Muscle of arm (tissue), 14 donors: ENCODE measurements at places on chromosomes 13 and 19. TPM values are rescaled to one million over a fixed set of nuclear protein-coding genes. Genes with fewer than 3 reads are reported as not detected.

The S1PR2 gene
- 15.3 TPM for polyA plus RNA-seq

The NOTCH3 gene
- 116 TPM for polyA plus RNA-seq

The CKM gene
- polyA plus RNA-seq: 2,317 TPM

The FGF9 gene
- polyA plus RNA-seq: 5.6 TPM

The SIGLEC12 gene
- 0.16 TPM for polyA plus RNA-seq

DNA sequence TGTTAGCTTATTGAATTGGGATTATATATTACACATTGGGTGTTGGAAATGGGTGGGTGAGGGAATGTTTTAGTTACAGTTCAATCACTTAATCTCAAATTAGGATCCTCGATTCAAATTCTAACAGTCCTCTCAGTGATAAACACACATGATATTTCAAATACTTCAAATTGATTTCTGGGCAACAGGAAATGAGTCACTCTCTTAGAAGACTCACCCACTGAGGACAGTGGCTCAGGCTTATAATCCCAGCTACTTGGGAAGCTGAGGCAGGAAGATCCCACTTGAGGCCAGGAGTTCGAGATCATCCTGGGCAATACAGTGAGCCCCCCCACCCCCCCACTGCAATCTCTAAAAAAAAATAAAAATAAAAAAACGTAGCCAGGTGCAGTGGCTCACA lies 435.3 kb downstream of the KLF12 start:
- DNase-seq: no peak

- no peak for DNase-seq
Observed at GRCh38 chr19:3167533-3168272, 10.9 kb upstream of the S1PR4 start.

DNA sequence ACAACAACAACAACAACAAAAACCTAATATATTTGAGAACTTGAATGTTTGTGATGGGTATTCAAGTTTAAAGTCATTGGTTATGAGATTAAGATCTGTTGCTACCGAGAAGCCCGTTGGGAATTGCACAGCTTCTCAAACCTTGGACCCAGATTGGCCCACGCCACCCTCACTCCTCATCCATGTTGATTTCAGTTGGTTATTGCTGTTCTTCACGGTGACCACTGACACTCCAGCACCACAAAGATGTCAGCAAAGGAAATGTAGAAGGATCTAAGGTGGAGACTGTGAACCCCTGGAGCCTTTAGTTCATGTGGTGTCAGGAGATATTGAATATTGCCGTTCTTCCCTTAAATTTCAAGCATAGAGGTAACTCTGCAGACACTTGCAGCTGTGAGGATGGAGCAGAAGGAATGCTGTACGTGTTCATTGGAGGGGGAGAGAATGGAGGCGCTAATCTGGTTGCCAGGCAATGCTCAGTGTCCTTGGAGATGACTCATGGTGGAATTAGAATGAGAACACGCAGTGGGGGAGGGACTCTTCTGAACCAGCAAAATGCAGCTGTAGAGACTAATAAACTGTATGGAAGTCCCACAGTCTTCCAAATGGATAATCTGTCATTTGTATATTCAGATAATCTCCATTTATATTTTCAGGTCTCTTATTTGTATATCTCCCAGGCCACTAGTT lies 20.8 kb upstream of the ZNF835 start:
- DNase-seq: no peak

DNA sequence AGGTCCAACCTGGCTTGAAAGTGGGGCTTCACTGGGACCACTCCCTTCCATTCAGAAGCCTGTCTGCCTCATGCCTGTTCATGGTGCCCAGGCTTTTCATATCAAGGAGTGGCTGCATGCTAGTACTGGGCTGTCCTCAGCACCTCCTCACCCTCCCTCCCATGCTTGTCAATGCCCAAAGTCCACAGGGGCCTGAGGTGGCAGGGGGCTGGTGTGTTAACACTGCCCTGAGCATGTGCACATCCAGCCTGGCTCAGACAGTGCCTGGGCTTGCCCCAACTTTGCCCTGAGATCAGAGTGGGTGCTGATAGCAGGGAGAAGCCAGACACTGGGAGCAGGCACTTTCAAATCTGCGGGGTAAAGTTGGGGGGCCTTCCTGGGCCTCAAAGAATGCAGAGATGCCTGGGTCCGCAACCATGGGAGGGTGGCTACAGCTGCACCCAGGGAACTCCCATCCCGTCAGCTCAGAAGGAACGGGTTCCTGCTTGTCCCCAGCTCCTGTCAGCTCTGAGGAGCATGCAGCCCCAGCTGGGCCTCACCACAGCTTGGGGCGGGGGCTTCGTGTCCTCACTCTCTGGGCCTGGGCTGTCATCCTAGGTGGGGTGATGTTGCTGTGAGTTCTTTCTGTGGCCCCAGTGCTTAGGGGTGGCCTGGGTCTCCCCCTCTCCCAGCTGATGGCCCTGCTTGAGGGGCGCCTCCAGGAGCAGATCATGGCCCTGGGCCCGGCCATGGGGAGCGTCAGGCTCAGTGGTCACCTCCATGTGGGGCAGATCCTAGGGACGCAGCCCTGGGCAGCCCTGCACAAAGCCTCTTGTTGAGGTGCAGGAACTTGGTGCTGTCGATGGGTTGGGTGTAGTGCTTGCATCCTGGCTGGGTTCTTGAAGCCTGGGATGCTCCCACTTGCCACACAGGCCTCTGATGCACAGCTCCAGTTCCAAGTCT lies 830.6 kb upstream of the SLITRK5 start:
- no peak for DNase-seq

- DNase-seq: no peak
Observed at GRCh38 chr19:17296976-17297375, 6.2 kb downstream of the ABHD8 start.

- peak; percentile 90 for DNase-seq
Observed at GRCh38 chr13:32902874-32903273, 113.3 kb upstream of the KL start.

GRCh38 chr19:23855676-23856075 lies 59.0 kb upstream of the ZNF726 start:
- no peak for DNase-seq

DNA sequence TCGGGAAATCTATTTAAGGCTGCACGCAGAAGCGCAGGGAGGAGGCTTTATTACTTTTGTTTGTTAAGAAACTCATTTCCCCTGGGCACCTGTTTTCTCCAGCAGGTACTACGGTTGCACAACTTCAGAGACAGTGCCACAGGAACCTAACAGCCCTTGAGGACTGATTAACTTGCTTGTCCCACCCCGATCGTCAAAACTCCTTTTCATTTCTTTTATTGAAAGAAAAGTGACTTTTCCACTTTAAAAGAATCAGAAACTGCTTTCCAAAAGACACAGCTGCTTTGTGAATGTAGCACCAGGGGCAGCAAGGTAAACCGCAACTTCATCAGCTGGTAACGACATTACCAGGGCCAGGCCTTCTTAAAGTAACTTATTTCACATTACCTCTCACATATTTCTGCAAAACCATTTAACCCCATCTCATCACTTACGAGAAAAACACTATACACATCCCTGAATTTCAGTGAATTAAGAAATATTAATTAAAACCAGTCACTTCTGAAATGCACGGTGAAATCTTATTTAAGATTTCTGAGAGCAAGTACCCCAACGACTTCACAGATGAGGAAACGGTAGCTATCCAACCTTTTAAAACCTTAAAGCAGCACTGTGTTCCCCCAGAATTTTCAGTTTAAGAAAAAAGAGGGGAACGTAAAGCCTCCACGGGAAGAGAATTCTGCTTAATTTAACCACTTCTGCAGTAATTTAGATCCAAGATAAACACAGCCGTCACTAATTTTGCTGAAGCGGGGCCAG lies 1.4 kb downstream of the ANKRD10 start:
- DNase-seq: peak; percentile 35

GRCh38 chr13:65613004-65613403 lies 1617.1 kb downstream of the PCDH9 start:
- no peak for DNase-seq

DNA sequence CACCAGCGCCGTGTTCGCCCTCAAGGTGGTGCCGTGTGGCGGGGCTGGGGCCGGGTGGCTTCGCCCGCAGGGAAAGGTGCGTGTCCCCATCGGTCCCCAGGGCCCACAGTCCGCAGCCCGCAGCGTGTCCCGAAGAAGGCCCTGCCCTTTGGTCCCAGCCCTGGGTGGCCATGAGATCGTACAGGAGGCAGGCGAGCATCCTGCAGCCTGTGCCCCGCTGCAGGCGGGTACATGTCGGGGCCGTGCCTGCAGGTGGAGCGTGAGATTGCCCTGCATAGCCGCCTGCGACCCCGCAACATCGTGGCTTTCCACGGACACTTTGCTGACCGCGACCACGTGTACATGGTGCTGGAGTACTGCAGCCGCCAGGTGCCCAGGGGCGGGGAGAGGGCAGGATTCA lies 1.5 kb downstream of the PLK5 start:
- no peak for DNase-seq

DNA sequence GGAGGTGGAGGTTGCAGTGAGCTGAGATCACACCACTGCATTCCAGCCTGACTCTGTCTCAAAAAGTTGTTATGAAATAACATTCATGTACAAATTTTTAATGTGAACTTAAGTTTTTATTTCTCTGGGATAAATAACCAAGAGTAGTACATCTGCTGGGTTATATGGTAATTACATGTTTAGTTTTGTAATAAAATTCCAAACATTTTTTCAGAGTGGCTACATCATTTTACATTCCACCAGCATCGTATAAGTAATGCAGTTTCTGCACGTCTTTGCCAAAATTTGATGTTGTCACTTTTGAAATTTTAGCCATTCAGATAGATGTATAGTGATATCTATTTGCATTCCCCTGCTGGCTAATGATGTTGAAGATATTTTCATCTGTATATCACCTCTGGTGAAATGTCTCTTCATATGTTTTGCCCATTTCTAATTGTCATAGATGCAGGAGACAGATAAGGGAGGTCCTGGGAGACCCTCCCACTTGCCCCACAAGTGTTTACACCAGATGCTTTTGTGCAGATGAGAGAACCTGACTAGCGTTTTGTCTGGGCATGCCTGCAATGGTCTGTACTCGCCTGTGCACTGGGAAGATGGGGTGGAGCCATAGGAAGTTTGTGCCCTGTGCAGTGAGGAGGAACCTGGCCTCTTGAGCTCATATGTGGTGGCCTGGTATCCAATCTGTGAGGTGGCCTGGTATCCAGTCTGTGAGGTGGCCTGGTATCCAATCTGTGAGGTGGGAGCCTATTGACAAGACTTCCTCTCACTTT lies 12.7 kb upstream of the KBTBD6 start:
- DNase-seq: no peak

DNA sequence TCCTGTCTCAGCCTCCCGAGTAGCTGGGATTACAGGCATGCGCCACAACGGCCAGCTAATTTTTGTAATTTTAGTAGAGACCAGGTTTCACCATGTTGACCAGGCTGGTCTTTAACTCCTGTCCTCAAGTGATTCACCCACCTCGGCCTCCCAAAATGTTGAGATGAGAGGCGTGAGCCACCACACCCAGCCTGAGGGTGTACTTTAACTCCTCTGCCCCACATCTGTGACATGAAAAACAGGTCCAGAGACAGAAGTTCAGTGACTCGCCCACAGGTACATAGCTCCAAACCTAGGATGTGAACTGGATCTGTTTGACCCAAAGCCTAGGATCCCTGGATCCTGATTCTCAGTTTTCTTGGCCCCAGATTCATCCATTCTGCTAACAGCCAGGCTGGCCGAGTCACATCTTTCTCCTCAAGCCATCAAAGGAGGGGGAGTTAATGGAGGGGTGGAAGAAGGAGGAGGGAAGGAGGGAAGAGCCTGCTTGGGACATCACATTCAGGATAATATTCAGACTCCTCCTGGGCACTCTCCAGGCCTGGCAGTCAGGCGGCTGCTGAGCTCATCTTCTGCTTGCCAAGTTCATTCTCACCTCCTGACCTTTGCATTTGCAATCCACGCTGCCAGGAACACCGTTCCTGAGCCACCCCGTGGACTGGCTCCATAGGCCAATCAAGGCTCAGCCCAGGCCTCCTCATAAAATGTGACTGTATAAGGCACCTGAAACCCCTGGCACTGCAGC lies 3.1 kb downstream of the SPC24 start:
- DNase-seq: no peak

DNA sequence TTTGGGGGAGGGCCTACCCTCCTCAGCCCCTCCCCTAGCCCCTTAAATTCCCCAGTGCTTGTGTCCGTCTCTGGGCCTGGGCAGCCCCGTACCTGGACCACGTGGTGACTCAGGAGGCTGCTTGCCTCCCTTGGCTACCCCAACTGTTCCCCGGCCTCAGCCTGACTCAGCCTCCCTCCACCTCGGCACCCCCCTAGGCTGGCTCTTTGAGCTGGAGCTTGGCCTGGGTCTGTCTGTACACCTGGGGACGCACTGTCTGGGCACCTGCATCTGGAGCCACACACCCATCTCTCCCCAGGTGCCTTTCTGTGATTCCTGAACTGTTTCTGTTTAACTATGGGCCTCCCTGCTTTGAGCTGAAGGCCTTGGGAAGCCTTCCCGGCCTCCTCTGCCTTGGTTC lies 1.8 kb upstream of the KLK14 start:
- no peak for DNase-seq

DNA sequence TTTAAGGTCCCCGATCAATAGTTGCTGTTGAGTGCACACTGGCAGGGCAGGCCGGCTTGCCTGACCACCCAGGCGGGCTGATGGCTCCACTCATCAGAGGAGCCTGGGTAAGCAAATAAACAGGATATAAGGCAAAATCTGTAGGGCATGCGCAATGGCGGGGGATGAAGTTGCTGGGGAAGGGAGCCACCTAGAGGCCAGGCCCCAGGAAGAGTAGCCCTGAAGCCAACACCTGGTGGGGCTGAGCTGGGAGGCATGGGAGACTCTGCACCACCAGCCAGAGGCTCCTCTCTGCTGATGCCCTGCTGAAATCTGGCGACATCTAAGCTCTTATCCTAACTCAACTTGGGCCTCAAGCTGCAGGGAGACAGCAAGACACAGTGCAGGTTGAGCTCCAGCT lies 324.3 kb downstream of the ZNF536 start:
- no peak for DNase-seq

DNA sequence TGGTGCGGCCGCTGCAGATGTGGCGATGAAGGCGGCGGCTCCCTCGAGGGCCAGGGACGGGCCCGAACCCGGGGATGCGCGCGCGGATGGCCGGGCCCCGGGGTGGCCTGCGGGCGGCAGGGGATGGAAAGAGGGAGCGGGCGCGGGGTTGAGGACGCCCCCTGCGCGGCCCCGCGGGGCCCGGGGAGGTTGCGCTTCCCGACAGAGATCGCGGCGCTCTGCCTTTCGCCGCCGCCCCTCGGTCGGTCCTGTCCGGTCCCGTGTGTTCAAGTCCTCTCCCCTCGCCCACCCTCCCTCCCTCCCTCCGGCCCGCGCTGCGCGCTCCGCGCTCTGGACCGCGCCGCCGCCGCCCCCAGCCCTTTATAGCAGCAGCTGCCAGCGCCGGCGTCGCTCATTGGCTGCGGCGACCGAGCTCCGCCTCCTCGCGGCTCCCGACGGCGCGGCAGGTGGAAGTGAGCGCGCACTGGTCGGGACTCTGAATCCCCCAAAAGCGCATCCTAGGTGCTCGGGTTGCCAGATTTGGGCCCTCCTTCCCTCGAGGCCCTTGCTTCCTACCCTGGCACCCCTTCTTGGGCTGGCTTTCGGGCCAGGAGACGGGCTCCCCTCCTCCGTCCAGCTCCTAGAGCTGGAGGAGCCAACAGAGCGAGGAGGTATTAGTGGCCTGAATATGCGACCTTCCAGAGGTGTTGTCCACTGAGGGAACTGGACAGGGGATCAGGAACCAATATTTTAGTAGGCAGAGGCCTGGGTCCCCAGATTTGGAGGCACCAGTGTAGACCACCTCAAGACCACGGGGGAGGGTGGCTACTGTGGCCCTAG lies at the start of gene ELAVL3:
Gene ELAVL3, minus strand, starts transcription at position 332 of the 819 bp plus-strand sequence. CDS start 438 bp downstream, outside the sequence.
- no peak for DNase-seq

- DNase-seq: no peak
Observed at GRCh38 chr13:43495732-43496131, 291.0 kb downstream of the ENOX1 start.

- DNase-seq: no peak
Observed at GRCh38 chr13:27245610-27246009, 5.7 kb upstream of the RPL21 start.

- no peak for DNase-seq
Observed at GRCh38 chr13:77329911-77330584, 3.2 kb upstream of the MYCBP2 start.
